Activated CD4-positive, alpha-beta T cell treated with anti-CD3 and anti-CD28 coated beads, Interleukin-2, amount 10 ng/mL, durations not matched to agents 24 days and 14 days (primary cell): ENCODE measurements at places on chromosomes 7 and 10. TPM values are rescaled to one million over a fixed set of nuclear protein-coding genes. Genes with fewer than 3 reads are reported as not detected.

Gene CPA2
- 0.14 TPM in 2 replicates for total RNA-seq

Gene TRUB1
- 18.5 and 20.9 TPM in 2 replicates for total RNA-seq

Gene FGFBP3
- total RNA-seq, result 2.5 and 2.7 TPM in 2 replicates

Gene MEIG1
- total RNA-seq, result not detected in 2 replicates

Gene CHRM2
- total RNA-seq, result not detected in 2 replicates

Gene ODAD2
- not detected in 2 replicates for total RNA-seq

Gene EN2
- total RNA-seq, result not detected in 2 replicates

Gene CEP55
- total RNA-seq, result 58.5 and 59.3 TPM in 2 replicates

Gene PPP1R17
- total RNA-seq, result not detected in 2 replicates

Gene OR2A7
- 2.0 and 2.1 TPM in 2 replicates for total RNA-seq

Gene GFRA1
- not detected in 2 replicates for total RNA-seq

Gene LIPF
- total RNA-seq, result not detected in 2 replicates

Gene OR2A1
- not detected in 2 replicates for total RNA-seq

Gene PSMG3
- 58.0 and 58.5 TPM in 2 replicates for total RNA-seq

Gene CFAP46
- total RNA-seq, result not detected in 2 replicates

Gene SPAM1
- not detected in 2 replicates for total RNA-seq

Gene RASSF4
- total RNA-seq, result 1.3 and 1.5 TPM in 2 replicates

Gene AKR1C4
- total RNA-seq, result not detected in 2 replicates

GRCh38 chr10:127939786-127940330, 33.0 kb downstream of the PTPRE start:
- no peak for DNase-seq

- no peak for DNase-seq
These were observed 34.7 kb downstream of the GSDME start for GRCh38 chr7:24722386-24723177.

GRCh38 chr10:85612378-85612775, 754.2 kb downstream of the GRID1 start:
- DNase-seq, result peak; percentile 89

DNA sequence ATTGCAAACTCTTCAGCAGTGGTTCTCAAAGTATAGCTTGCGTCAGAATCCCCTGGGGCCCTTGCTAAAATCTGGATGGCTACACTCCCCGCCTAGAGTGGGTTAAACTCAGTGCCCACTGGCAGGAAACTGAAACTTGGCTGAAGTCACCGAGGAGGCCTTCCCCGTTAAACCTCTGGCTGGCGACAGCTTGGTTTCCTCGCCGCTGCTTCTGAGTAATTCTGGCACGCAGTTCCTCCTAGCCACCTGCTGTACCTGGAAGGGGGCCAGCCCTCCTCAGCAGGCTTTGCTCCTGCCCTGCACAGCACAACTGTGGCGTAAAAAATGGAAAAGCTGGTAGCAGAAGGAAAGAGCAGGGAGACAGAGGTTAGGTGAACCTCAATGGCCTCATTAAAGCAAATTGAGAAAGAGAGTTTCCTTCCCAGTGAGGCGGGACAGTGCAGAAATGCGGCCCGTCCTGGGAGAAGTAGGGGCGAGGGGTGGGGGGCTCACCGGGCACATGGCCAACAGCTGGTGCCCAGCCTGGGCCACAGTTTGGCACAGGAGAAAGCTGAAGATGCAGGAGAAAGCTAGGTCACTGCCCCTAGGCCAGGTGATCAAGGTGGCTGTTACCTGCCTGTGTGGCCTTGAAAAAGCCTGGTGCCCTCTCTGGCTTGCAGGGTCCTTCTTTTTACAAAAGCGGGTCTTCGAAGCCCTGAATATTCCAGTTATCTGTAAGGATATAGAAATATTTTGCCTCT, 46.6 kb downstream of the ALOX5 start:
- DNase-seq, result peak; percentile 89

- no peak for DNase-seq
These were observed 22.9 kb downstream of the ASB13 start for GRCh38 chr10:5643346-5644067.

GRCh38 chr7:155408651-155409586, 49.0 kb upstream of the EN2 start:
- DNase-seq, result no peak

GRCh38 chr7:79180533-79180932, 272.9 kb downstream of the MAGI2 start:
- no peak for DNase-seq

DNA sequence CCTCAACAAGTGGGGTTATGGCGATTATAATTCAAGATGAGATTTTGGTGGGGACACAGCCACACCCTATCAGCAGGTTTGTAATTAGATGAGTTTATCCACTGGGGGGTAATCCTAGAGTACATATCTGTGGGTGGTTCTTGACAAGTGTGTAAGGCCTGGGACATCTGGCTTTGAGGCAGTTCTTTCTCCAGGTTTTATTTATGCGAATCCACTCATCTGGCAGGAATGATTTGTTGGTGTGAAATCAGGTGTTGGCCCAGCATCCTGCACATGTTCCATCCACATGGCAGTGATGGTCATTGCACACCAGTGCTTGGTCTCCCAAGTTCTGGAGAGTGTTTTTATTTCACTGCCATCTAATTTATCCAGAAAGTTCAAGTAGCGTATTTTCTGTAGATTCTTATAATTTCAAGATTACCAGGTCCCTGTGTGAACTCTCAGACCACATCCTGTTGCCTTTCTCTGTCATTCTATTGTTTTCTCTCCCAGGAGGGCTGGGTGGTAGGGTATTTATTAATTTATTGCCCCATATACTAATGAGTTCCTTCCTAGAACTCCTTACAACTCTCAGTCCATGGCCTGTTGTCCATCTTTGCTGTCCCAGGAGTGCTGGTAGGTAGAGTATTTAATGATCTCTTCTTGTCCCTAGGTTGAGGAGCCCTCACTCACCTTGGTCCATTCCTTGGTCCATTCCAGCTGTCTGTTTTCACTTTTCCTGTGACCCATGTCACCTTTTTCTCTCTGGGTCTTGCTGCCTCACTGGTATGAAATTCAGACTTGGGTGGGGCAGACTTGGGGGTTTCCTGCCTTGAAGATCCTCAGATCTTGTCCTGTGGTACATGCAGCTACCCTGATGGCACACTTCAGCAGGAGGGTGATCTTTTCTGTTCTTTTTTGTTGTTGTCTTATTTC, 10.4 kb downstream of the RALA start:
- DNase-seq, result peak; percentile 72

DNA sequence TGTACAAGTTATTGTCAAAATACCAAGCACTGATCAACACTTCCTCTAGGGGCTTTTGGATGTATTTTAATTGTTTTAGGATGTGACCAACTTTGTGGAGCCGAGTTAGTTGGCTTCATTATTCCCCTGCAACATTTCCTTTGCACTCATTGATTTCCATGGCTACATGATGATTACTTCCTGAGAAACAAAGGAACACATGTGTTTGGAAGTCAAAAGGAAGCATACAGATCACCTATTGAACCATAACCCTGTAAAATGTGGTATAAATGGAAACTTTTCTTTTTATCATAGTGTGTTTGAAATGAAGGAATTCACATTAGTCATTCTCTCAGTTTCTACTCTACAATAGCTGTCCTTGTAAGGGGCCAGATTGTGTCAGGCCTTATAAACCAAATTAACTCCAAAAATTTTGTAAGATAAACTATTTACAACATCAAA, 32.2 kb upstream of the EXOC6 start:
- DNase-seq, result no peak

- no peak for DNase-seq
These were observed 74.0 kb upstream of the EN2 start for GRCh38 chr7:155383756-155384491.

GRCh38 chr10:4456279-4456678, 369.7 kb upstream of the AKR1E2 start:
- no peak for DNase-seq

- no peak for DNase-seq
These were observed 13.4 kb downstream of the CTBP2 start for GRCh38 chr10:125146791-125147579.

GRCh38 chr10:67011981-67012380, 86.1 kb downstream of the LRRTM3 start:
- no peak for DNase-seq

- DNase-seq, result no peak
These were observed 172.5 kb upstream of the INSYN2A start for GRCh38 chr10:127368929-127369328.

GRCh38 chr10:54026340-54026739, 774.7 kb downstream of the PCDH15 start:
- DNase-seq, result no peak

DNA sequence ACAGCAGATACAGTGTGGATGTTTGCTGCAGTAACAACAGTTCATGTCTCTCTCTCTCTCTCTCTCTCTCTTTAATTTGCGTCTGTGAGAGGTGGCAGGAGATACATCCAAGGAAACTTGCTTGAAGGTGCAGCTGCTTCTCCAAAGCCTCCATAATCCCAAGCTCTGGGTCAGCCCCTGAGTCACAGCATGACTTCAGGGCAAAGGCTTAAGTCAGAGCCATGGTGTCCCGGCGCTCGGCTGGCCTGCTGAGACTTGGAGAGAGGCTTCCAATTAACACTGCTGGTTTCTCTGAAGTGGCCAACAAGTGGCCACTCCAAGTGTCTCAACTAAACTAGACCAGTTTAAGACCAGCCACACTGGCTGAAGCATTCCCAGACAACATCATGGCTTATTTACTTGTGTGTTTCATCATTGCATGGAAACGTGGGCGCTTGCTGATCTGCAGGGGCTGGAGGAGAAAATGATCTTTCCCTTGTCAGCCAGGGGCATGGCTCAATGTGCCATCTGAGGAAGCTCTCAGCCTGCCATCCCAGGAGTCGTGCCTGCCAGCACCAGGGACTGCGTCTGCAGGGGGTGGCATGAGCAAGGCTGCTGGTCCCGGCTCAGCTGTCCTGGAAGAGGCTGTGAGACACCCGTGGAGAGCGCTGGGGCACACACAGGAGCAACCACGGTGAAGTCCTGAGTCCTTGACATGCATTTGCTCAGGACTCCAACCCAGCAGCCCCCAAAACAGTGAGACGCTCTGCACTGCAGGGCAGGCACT, 254.2 kb downstream of the COBL start:
- no peak for DNase-seq

DNA sequence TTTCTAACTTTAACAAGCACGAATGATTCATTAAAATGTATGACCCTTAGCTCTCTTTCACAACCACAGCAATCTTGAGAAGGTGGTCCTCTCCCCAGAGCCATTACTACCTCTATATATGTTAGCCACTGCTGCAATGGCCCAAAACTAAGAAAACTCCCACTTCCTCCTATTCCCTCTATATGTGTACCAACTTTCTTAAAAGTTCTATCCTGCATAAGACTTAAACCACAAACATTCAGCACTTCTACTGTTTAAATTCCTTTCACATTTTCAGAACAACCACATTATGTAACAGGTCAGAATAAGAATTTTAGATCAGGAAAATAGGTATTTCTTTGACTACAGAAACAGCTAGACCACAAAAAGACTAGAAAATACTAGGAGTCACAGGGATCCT, 36.2 kb downstream of the WASL start:
- no peak for DNase-seq

DNA sequence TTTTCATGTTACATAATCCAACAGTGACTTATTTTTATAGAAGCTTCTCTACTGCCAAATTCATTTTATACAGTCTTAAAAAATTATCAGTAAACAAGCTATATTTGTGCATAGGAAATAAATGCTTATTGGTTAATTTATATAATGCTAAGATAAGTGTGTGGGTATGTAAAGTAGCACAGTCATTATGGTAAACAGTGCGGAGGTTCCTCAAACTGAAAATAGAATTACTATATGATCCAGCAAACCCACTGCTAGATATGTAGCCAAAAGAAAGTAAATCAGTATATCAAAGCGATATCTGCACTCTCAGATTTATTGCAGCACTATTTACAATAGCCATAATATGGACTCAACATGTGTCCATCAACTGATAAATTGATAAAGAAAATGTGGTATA, 71.1 kb downstream of the ATRNL1 start:
- DNase-seq, result no peak

- DNase-seq, result no peak
These were observed 58.1 kb downstream of the AGMO start for GRCh38 chr7:15503603-15504290.

DNA sequence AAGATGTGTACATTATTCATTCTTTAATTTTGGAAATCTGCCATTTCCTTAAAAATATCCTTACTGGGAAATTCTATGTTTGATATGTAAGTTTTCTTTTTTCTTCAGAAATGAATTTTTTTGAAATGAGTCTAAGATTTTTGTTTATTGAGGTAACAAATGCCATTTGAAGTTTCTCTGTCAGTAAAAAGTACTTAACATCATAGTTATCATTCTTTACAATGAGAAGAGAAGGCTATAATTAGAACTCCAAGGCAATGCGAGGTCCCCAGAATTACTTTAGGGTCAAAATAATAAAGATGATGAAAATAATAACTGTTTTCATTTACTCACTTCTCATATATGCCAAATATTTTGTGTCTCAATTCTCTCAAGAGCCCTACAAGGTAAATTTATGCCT, 37.0 kb upstream of the RHOBTB1 start:
- no peak for DNase-seq
